ENCODE measurements at places on chromosomes 16 and 17.

- DNase-seq = no peak
Measured at GRCh38 chr16:85735946-85736345, 14.9 kb downstream of the C16orf74 start.

GRCh38 chr16:31474773-31475738 lies 3.1 kb downstream of the TGFB1I1 start:
- no peak for DNase-seq

DNA sequence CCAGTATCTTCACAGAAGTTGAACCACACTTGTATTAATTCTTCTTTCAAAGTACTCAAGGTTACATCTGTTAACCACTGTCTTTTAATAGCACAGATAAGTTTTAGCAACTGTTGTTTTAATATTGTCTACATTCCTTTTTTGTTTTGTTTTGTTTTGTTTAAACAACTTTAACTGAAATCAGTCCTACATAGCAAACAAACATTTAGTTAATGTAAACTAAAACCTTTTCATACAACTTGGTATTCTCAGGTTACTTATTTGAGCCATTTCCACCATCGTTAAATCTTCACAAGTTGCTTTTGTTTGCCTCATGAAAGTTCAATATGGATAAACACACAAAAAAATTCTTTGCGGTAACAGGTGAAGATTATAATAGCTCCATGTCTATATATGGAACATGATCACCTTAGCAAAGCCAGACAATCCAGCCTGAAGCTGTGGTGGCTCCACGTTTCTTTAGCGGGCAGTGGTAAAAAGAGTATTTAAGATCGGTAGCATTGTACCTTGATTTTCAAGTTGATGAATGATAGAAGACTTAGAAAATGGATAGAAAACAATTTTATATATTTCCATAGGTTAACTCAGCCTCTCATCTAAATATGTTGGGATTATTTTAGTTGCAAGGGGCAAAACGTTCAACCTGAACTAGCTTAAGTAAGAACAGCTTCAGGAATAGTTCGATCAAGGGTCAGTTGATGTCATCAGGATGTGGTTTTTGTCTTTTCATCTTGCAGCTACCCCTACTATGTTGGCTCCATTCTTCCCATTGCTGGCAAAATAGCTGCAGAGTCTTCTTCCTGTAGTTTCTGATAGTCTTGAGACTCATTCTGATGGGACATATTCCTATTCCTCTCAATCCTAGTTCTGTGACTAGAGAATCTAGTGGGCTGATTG lies 182.8 kb downstream of the FTO start:
- DNase-seq = no peak

GRCh38 chr17:35804658-35805192 lies 4.6 kb upstream of the TAF15 start:
- DNase-seq = no peak

GRCh38 chr16:66367968-66368891 lies 1.7 kb downstream of the CDH5 start:
- DNase-seq = no peak

GRCh38 chr16:72191551-72191950 lies 19.6 kb upstream of the PMFBP1 start:
- no peak for DNase-seq

DNA sequence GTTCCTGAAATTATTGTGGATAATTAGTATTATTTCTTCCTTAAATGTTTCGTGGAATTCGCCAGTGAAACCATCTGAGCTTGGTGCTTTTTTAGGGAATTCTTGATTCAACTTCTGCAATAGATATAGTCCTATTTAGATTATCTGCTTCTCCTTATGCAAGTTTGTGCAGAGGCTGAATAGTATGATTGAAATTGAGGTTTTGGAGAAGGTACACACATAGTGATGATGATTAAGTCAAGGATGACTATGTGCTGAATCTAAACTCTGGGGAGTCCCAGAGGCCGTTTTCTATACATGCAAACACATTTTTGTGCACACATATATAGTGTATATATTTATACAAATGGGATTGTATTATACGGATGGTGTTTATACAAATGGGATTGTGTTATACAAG lies 5.2 kb upstream of the MYH4 start:
- DNase-seq = no peak
